Vagina (tissue), 2 donors: ENCODE measurements at places on chromosomes 6 and 20.

GRCh38 chr20:62352402-62353288 lies 14.5 kb downstream of the LAMA5 start:
- no peak for DNase-seq

DNA sequence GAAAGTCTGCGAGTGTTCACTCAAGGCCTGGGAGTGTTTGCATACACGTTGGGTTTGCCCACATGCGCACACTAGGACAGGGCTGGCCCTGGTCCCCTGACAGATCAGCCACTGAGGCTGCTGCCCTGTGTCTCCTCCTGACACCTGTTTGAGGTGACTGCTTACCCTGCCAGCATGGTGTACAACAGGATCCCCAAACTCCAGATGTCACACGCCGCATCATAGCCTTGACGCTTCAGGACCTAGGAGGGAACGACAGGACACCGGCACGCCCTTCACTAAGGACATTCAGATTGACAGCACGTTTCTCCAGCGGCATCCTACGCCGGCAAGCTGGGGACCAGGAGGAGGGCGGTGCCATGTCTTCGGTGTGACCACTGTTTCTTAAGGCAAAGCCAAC lies 37.0 kb upstream of the MPC1 start:
- no peak for DNase-seq

- DNase-seq, result no peak
These were observed 278.4 kb downstream of the LRFN2 start for GRCh38 chr6:40308533-40309306.

- DNase-seq, result no peak
These were observed 118.2 kb downstream of the TENT5A start for GRCh38 chr6:81634155-81634880.

- DNase-seq, result no peak
These were observed 636 bp downstream of the RCAN2 start for GRCh38 chr6:46490425-46491200.

DNA sequence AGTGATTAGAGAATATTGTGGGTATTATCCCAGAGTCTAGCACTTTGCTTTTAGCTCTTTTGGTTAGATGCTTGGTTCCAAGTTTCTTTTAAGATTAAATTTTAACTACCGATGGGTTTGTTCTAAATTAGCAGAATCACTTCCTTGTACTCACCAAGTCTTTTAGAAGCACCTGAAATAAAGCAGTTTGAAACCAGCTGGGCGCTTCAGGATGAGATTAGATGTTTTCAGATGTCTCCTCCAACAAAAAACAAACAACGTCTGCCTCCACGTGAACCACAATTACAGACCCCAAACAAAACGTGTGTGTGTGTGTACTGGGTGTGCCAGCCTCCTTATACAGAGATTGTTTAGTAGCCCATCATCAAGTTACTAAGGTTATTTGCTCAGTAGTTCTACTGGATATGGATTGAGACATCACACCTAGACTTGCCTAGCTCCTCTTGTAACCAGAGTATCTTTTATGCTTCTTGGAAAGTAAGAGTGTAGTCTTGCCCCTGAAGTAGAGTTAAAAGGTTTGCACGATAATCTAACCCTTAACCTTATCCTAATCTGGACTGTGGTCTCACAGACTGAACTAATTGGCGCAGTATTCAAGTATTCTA lies 2.3 kb downstream of the DSTN start:
- no peak for DNase-seq

GRCh38 chr20:63531686-63532448 lies 5.3 kb downstream of the PTK6 start:
- no peak for DNase-seq

DNA sequence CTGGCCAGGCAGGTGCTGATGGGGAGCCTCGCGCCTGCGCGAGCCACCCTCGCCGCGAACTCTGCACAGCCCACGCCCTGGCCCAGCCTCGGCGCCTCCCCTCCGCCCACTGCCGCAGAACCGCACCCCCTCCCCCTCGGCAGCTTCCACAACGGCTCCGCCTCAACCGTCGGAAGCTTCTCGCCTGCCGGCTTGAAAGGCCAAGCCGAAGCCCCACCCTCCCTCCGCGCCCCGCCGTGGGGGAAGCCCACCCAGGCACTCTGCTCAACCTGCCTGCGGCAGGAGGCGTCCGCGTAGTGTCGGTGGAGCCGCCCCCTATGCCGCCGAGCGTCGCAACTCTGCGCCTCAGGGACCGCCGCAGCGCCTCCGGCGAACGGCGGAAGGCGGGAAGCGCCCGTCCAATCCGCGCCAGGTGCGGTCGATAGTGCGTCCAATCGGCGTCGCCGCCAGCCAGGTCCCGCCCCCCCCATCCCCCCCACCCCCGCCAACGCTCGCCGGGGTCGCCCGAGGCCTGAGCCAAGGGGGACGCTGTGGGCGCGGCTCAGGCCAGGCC lies at the start of gene SYCP2:
TSS of gene SYCP2 (minus strand) at position 342 of the 553 bp plus-strand sequence. CDS start 11,224 bp downstream, outside the sequence.
- no peak for DNase-seq

DNA sequence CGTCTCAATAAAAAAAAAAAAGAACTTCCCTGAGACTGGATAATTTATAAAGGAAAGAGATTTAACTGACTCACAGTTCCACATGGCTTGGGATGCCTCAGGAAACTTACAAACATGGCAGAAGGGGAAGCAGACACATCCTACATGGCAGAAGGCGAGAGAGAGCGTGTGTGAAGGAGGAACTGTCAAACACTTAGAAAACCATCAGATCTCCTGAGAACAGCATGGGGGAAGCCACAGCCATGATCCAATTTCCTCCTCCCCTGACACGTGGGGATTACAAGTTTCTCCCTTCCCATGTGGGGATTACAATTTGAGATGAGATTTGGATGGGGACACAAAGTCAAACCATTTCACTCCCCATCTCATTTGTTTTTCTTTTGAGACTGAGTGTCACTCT lies 46.6 kb upstream of the TFAP2C start:
- no peak for DNase-seq

DNA sequence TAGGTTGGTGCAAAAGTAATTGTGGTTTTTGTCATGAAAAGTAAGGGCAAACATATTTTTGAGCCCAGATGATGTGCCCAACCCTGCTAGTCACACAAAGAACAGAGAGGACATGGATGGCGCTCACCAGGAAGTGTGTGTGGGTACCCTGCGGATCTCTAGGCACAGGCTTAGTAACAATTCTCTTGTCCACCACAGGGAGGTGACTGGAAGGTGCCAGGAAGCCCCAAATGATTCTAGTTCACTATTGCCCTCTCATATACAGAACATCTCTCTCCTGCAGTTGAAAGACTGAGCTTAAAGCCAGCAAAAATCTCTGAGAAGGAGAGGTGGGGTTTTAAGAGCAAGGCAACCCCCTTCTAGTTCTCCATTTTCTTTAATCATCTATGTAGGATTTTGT lies 272.1 kb upstream of the TAB2 start:
- no peak for DNase-seq

GRCh38 chr6:3808759-3809514 lies 40.2 kb upstream of the FAM50B start:
- DNase-seq, result no peak

GRCh38 chr6:82095091-82095490 lies 152.5 kb downstream of the IBTK start:
- DNase-seq, result no peak

GRCh38 chr6:25280344-25281074 lies 1.3 kb downstream of the CARMIL1 start:
- no peak for DNase-seq

GRCh38 chr6:170545405-170545804 lies 7.7 kb downstream of the PSMB1 start:
- no peak for DNase-seq

- no peak for DNase-seq
These were observed 91.7 kb upstream of the AKAP12 start for GRCh38 chr6:151148111-151148510.

- no peak for DNase-seq
These were observed 158.1 kb upstream of the B3GAT2 start for GRCh38 chr6:71114986-71115385.

DNA sequence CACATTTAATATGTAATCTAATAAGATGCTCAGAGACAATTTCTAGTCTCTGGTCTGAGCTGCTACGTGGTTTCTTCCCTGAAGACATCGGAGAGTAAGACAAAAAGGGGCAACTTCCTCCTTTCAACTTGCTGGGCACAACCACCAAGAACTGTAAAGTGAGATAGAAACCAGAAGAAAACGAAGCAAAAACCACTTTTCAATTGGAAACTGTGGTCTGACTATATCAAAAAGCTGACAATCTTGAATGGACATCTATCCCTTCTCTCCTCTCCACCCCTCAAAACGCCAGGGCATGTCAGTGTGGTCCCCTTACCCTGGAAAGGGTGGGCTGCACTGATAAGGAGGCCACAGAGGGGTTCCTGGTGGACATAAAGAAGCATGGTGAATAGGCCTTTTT lies 269.1 kb downstream of the CD83 start:
- DNase-seq, result no peak

- peak; percentile 58 for DNase-seq
These were observed 127.5 kb downstream of the SYCP2 start for GRCh38 chr20:59805786-59806577.

GRCh38 chr6:136439514-136440190 lies 110.6 kb downstream of the MAP7 start:
- no peak for DNase-seq

GRCh38 chr6:111307275-111307858 lies 175.7 kb downstream of the REV3L start:
- DNase-seq, result no peak

- no peak for DNase-seq
These were observed 11.3 kb downstream of the PAQR8 start for GRCh38 chr6:52373151-52373690.

DNA sequence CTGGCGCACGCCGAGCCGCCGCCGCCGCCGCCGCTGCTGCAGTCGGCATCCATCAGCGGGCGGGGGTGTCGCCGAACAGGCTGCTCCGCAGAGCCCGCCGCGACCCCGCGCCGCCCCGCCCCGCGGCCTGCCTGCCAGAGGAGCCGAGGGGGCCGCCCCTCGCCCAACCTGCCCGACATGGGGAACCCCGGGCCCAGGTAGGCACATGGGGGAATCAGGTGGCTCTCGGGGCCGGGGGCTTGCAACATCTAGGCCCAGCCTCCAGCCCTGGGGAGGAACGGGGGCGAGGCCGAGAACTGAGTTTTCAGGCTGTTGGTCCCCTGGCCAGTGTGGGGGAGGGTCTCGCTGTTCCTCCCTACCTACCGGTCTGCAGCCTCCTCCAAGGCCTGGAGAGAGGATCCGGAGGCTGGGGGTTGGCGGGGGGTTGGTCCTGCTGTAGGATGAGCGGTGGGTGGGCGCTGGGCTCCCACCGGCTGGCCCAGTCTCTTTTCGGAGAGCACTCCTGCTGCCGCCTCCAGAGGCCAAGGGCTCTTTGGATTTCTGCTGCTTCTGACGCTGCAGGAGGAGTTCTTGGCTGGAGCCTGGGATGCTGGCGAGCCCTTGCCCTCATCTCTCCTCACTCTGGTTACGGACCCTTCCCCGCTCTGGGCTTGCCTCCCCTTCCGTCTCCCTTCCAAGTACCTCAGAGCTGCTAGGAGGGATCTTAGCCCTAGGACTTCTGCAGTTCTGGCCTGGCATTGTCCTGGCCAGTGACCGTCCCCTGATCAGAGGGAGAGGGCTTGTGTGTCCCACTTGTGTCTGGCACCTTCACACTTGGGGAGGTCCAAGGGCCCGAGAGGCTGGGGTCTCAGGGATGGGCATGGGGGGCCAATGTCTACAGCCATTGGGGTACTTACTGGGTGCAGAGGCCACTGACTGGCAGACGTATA lies at the start of gene EPB41L1:
TSS of gene EPB41L1 (plus strand) at position 41 of the 929 bp plus-strand sequence. CDS start 19,038 bp downstream, outside the sequence.
- DNase-seq, result no peak

DNA sequence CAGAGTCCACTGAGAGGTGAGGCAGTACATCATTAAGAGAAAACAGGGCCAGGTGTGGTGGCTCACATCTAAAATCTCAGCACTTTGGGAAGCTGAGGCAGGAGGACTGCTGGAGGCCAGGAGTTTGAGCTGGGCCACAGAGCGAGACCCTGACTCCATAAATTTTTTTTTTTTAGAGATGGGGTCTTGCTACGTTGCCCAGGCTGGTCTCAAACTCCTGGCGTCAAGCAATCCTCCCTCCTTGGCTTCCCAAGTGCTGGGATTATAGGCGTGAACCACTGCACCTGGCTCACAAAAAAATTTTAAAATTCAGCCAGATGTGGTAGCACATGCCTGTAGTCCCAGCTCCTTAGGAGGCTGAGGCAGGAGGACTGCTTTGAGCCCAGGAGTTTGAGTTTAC lies 17.3 kb downstream of the PPIL1 start:
- DNase-seq, result peak; percentile 64

DNA sequence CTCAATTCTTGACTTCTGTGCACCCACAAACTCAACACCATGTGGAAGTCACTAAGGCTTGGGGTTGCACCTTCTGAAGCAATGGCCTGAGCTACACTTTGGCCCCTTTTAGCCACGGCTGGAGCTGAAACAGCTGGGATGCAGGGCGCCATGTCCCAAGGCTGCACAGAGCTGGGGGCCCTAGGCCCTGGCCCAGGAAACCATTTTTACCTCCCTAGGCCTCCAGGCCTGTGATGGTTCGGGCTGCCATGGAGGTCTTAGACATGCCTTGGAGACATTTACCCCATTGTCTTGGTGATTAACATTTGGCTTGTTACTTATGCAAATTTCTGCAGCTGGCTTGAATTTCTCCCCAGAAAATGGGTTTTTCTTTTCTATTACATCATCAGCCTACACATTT lies 86.9 kb downstream of the MTFR2 start:
- DNase-seq, result no peak
